ENCODE measurements at places on chromosomes 5 and 9.

GRCh38 chr5:154346427-154346826 lies 99.4 kb upstream of the SAP30L start:
- DNase-seq = no peak

- no peak for DNase-seq
Observed at GRCh38 chr5:176646049-176646706, 1.1 kb upstream of the TSPAN17 start.

DNA sequence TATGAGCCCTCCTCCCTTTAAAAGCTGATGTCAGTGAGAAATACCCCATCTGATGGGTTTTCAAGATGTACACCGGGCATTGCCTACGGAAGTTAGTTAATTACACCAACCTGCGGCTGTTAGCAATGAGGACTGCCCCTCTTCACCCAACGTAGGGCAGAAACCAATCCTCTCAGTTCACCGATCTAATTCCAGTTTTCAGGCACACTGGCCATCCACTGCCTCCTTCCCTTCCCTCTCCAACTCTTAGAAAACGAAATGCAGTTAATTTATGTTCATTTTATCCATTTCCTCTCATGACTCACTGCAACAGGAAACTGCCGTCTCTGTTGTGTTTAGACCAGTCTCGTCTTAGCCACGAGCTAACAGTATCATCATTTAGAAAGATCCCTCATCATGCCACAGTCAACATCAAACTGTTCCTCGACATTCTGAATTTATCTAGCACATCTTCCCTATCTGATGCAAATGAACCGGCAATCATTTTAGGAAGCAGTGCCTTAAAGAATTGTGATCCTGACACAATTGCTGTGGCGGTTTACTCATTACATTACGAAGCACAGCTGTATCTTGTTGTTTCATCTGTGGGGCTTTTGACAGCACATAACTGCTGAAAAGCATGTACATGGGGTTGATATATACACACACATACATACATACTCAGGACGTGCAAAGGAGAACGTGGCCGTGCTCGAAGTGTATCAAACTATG lies 168.6 kb downstream of the EFNA5 start:
- DNase-seq = no peak

GRCh38 chr9:83557317-83557716 lies 19.1 kb upstream of the FRMD3 start:
- DNase-seq = no peak

DNA sequence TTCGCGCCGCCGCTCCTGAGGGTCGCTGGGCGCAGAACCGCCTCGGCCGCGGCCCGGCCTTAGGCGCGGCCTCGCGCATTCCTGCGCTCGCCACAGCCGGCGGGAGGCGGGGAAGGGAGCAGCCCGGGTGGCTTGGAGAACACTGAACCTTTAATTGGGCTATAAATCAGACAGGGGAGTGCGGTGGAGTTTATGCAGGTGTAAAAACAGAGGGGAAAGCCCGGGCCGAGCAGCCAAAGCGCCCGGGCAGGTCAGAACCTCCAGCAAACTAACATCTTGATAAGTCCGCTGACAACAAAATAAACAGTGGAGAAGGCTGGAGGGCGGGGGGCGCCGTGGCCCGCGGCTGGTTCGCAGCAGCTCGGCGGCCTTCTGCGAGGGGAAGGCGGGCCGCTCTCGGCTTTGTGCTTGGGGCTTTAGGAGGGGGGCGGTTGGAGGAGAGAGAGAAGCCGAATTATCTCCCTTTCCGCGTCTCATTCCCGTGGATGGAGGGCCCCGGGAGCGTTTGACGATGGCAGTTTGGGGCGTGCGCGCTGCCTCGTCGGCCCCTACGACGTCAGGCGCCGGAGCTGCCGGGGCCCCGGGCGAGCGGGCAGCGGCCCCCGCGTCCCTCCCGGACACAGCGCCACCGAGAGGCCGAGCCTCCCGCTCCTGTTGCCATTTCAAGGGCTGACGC lies 11.3 kb downstream of the FOXD1 start:
- DNase-seq = no peak

GRCh38 chr9:135080286-135081263 lies 6.9 kb upstream of the OLFM1 start:
- DNase-seq = no peak

DNA sequence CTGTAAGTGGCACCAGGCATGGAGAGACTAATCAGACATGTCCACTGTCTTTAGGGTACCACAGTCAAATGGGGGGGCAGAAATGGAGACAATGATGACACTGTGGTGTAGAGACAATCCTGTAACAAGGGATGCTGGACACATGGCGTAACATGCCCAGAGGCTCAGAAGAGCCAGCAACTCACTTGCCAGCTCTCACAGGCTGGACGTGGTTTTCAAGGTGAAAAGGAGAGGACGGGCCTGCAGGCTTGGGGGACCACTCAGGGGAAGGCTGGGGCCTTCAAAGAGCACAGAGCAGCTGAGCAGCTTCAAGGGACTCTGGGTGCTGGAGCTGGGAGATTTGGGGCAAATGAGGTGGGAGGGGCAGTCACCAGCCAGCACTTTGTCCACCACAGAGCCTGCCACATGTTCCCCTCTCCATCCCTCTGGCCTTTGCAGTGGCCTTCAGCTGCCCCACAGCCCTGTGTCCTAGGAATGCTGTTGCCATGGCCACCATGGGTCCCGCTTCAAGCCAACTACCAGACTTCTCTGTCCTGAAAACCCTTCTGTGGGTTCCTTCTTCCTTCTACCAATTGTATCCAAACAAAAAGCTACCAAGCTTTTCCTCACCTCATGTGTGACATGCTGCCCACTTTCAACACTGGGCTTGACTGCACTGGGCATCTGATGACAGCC lies 140.4 kb downstream of the GABBR2 start:
- no peak for DNase-seq

- no peak for DNase-seq
Observed at GRCh38 chr9:70374962-70375618, 39.4 kb downstream of the KLF9 start.

GRCh38 chr9:8653855-8654254 lies 854.3 kb upstream of the DMAC1 start:
- no peak for DNase-seq

- no peak for DNase-seq
Observed at GRCh38 chr5:11346336-11346735, 557.9 kb downstream of the CTNND2 start.

- DNase-seq = no peak
Observed at GRCh38 chr5:38651806-38652205, 95.4 kb upstream of the LIFR start.

DNA sequence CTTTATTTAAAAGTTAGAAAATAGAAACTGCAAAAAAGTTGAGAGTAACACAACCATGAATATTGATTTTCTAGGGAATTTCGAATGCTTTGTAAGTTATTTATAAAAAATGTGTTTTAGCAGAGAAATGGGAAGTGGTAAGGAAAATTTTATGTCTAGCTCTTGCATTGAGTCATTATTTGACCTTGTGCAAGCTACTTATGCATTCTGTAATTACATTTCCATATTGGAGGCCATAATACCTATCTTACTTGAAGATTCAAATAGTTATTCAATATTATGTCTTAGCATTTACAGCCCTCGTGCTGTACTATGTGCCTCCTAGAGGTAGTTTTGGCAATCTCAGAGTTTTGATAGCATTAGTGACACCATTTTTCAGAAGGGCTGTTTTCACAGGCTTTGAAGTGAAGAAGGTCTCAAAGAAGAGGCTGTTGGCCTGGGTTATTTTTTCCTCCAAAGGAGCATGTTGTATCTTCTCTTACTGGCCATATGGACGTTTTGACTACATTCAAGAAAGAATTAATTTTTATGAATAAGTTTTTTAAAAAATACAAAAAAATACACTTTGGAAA lies 7.4 kb upstream of the DAP start:
- no peak for DNase-seq

DNA sequence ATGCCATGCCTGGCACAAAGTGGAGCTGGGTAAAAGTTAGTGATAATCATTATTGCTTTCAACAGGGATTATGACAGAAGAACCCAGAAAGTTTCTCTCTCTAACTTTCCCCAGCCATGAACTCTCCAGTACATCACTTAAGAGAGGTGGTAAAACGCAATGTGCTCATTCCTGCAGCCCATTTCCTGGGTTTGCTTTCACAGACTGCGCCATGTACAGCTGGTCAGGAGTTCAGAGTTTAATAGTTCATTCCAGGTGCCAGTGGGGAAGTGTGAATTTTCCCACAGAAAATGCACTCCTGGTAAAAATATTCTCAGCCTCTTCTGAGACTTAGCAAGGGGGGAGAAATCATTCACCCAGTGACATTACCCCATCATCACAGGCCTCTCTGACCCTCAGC lies 35.5 kb downstream of the ADAM19 start:
- no peak for DNase-seq

GRCh38 chr5:14650052-14650451 lies 14.5 kb upstream of the OTULIN start:
- DNase-seq = no peak

DNA sequence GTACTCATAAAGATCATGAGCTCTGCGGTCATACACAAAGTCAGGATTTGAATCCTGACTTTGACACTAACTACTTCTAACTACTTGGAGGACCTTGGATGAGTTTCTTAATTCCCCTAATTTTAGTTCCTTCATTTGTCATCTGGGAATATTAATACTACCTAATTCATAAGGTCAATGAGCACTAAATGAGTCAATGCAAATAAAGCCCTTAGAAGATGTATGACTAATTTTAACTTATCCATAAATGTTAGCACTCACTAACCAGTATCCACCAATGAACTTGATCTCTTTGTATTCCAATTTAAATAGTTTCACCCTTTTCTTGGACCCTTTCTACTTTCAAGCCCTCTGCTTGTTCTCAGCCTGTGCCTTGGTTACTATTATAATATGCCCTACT lies 1106.4 kb downstream of the CDH18 start:
- no peak for DNase-seq

GRCh38 chr9:127644943-127645342 lies 32.9 kb downstream of the STXBP1 start:
- DNase-seq = no peak

DNA sequence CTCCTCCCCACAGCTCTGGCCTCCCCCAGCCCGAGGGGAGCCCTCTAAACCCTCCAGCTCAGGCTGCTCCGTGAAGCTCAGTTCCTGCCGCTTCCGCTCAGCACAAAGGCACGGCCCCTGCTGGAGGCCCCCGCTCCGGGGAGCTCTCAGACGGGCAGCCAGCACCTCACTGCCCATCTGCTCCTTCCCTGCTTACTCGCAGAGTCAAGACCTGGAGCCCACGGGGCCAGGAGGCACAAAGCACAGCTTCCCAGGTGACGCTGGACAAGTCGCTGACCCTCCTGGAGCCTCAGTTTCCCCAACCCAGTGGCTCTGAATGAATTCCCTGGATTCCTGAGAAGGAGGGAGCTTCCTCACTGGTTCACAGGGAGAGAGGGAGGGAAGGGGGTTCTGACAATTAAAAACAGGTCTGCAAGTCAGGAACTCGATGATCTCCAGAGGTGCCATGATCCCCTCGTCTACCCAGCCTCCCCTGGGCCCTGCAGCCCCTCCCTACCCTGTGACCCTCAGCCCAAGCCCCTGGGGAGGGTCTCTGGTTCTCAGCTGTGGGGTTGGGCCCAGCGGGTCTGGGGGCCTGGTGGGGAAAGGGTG lies 36.2 kb downstream of the VAV2 start:
- no peak for DNase-seq

DNA sequence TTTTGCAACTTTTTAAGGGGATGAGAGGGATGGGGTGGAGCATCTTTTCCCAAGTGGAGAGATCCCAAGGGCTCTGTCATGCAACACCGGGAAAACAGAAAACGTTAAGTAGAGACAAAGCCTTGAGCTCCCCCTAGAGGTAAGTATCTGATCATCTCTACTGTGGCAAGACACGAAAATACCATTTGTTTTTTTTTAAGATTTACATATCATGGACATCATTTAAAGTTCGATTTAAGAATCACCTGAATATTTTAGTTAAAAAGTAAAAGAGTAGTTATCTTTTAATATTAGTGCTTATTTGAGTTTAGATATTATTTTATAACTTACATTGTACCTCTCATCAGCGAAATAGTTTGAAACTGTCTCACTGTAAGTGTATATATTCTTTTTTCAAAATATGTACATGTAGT lies 200.4 kb downstream of the LRRC70 start:
- no peak for DNase-seq

DNA sequence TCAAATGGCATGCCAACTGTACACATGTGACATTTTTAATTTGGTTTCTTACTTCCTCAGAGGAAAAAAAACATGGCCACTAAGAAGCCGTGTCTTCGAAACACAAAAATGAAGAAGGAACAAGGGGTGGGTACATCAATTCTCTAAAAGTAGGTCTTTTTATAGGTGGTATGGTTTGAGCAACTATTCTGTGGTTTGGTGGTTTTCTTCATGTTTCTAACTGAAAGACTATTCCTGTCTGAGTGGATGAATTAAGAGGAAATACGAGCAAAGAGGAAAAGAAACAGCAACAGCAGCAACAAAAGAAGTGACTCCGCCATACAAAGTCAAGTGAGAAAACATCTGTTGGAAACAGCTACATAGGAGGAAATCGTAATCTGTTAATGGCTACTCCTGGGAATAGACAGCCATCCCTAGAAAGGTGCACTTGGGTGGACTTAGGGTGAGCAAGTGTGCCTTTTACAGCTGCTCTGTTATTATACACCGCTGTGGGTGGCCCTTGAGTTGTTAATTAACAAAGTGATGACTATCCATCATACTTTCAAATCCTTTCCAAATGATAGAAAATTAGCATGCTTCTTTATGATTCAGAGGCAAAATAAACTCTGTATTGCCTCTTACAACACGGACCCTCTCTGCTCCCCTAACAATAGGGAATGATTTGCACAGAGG lies 575.8 kb downstream of the TLE1 start:
- no peak for DNase-seq

DNA sequence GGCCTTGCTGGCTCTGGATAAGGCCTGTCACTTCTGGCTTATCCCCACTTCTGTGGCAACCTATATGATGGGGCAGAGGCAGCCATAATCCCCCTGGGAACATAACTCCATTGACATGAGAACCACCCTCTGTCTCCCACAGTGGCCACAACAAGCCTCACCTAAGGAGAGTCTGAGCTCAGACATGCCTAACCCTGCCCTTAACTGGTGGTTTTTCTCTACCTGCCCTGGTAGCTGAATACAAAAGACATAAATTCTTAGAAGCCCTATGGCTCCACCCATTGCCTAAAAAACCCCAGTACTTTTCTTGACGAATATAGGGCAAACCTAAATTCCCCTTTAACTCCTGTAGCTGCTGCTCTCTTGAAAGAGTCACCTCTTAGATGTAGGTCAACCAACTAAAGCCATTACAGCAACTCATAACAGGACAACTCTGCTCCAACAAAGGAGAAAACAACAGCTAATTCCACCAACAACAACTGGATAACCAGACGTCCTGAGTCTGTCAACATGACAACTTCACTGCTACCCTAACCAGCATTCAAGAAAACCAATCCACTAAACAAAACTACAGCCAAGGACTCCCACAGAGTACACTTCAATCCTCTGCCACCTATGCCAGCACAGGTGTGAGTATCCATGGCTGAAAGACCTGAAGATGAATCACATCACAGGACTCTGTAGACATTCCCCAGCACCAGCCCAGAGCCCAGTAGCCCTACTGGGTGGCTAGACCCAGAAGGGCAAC lies 427.7 kb downstream of the PRELID2 start:
- DNase-seq = no peak

GRCh38 chr5:32572778-32573480 lies 12.4 kb upstream of the SUB1 start:
- DNase-seq = no peak

GRCh38 chr5:131462454-131462853 lies 172.6 kb downstream of the RAPGEF6 start:
- DNase-seq = no peak

- DNase-seq = no peak
Observed at GRCh38 chr5:103389357-103389756, 130.8 kb downstream of the MACIR start.

Measured in caudate nucleus (tissue), 63 donors.